Epithelial cell of alveolus of lung (primary cell): ENCODE measurements at places on chromosomes 12 and 14. TPM values are rescaled to one million over a fixed set of nuclear protein-coding genes. Genes with fewer than 3 reads are reported as not detected.

The HOXC12 gene
- not detected in 2 replicates for total RNA-seq

The PIWIL1 gene
- not detected in 2 replicates for total RNA-seq

The AMHR2 gene
- not detected in 2 replicates for total RNA-seq

The MYBPC1 gene
- total RNA-seq: not detected in 2 replicates

The SYNDIG1L gene
- 0.13 and 2.5 TPM in 2 replicates for total RNA-seq

The SLC6A12 gene
- total RNA-seq: not detected in 2 replicates

The TMEM132D gene
- under 0.01 and 0.08 TPM in 2 replicates for total RNA-seq

The ERO1A gene
- 64.3 and 65.2 TPM in 2 replicates for total RNA-seq

The CD27 gene
- total RNA-seq: not detected in 2 replicates

The ALX1 gene
- 0.26 TPM in 1 of 2 replicates, not detected in the other for total RNA-seq

The CCDC197 gene
- total RNA-seq: not detected in 2 replicates

The PPP4R4 gene
- 1.6 and 8.5 TPM in 2 replicates for total RNA-seq

The FKBP11 gene
- total RNA-seq: 40.2 and 48.4 TPM in 2 replicates

The SGPP1 gene
- total RNA-seq: 17.5 and 19.2 TPM in 2 replicates

The NXPH4 gene
- 3.4 and 7.5 TPM in 2 replicates for total RNA-seq

The FBXW8 gene
- 12.5 and 19.1 TPM in 2 replicates for total RNA-seq

The DEGS2 gene
- total RNA-seq: 0.56 TPM in 1 of 2 replicates, not detected in the other

The HPD gene
- 0.52 and 1.5 TPM in 2 replicates for total RNA-seq

The POTEM gene
- not detected in 2 replicates for total RNA-seq

The CLEC6A gene
- total RNA-seq: not detected in 2 replicates

The SPRYD3 gene
- 9.3 and 25.7 TPM in 2 replicates for total RNA-seq

The IQSEC3 gene
- 0.08 TPM in 1 of 2 replicates, not detected in the other for total RNA-seq

The MON2 gene
- total RNA-seq: 24.3 and 24.7 TPM in 2 replicates

The FGF6 gene
- not detected in 2 replicates for total RNA-seq

The ITGB7 gene
- total RNA-seq: not detected in 2 replicates

The GALNT9 gene
- 0.08 and 0.13 TPM in 2 replicates for total RNA-seq

The DTX1 gene
- 0.39 TPM in 1 of 2 replicates, not detected in the other for total RNA-seq

The ARPC3 gene
- 429 and 927 TPM in 2 replicates for total RNA-seq

The RESF1 gene
- 15.8 and 17.6 TPM in 2 replicates for total RNA-seq

The ATF1 gene
- 15.3 and 21.6 TPM in 2 replicates for total RNA-seq

The TAS2R42 gene
- total RNA-seq: not detected in 2 replicates

The PARP11 gene
- total RNA-seq: 3.9 and 7.7 TPM in 2 replicates

The ABCC9 gene
- total RNA-seq: 1.5 and 1.6 TPM in 2 replicates

The SLC39A5 gene
- total RNA-seq: not detected in 2 replicates

The OR11G2 gene
- not detected in 2 replicates for total RNA-seq

The FAM222A gene
- total RNA-seq: 0.91 TPM in 1 of 2 replicates, not detected in the other

The RFLNA gene
- 0.08 and 16.0 TPM in 2 replicates for total RNA-seq

The AICDA gene
- total RNA-seq: not detected in 2 replicates

The KCNH5 gene
- total RNA-seq: 0.13 and 0.24 TPM in 2 replicates

The PTPRR gene
- total RNA-seq: not detected in 2 replicates

The TSPAN19 gene
- 0.13 TPM in 1 of 2 replicates, not detected in the other for total RNA-seq

The RPL10L gene
- total RNA-seq: not detected in 2 replicates

The AMIGO2 gene
- 1.4 and 33.6 TPM in 2 replicates for total RNA-seq

The DLK1 gene
- total RNA-seq: 1.7 TPM in 1 of 2 replicates, not detected in the other

The ORAI1 gene
- total RNA-seq: 7.7 and 11.4 TPM in 2 replicates

The MDM1 gene
- total RNA-seq: 2.3 and 5.2 TPM in 2 replicates
